ENCODE measurements at places on chromosomes 1 and 21.

DNA sequence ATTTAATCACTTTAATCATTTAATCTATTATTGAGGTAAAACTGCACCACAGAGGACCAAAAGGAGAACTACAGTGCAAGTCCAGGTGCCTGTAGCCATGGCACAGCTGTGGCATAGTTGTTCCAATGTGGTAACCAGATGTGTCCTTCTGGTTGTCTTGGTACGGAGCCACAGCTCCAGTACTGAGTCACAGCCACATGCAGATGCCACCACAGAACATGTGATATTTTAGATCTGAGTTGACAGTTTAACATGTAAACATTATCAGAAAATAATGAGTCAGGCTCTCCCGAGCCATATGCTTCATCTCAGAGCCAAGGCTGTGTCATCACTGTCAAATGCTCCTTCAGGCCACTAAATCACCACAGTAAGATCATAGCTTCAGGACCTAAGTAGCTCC, 56.4 kb upstream of the RGS7 start:
- DNase-seq, result no peak

DNA sequence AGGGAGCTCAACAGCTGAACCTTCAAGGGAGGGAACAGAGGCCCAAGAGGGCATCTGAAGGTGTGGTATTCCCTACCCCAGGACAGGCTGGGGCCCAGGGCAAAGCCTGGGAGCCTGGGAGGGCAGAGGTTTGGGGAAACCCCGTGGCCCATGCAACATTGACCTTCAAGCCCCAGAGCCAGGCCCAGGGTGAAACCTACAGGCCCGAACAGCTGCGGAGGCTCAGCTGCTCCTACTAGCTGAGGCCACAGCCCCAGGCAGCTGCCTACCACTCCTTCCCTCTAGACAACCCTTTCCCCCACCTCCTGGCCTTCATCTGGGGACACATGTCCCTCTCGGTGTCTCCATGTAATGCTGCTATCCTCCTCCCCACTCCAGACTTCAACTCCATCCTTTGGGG, 3.2 kb downstream of the LAD1 start:
- DNase-seq, result no peak

DNA sequence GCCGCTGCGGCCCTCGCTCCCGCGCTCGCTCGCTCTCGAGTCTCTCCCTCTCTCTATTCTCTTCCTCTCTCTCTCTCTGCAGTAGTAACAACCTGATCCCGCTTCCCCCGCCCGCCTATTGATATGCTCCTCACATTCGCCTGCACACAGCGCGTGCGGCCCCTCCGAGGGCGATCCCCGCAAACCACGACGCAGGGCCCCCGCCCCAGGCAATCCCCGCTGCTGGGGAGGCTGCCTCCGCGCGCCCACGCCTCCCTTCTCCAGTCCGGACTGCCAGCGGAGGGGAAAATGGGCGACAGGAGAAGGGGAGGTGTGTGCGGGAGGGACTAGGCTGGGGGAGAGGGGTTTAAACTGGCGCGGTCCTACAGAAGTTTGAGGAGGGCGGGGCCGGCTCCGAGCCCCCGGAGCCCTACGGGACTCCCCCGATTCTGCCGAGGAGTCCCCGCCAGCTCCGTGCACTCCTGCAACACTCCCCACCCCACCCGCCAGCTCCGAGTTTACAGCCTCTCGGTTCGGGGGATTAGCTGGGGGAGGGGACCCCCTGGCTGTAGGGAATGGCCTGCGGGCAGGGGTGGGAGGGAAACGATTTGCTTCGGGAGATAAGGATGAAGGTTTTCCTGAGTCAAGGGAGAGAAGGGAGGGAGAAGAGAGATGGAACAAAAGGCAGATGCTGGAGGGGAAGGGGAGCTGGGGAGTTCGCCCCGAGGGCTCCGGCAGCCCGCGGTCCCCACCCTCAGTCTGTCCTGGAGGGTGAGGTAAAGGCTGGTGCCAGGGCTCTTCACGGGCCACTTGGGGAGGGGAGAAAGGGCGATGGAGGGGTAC, 66.6 kb downstream of the SYT2 start:
- no peak for DNase-seq

- DNase-seq, result no peak
These were observed 295.4 kb upstream of the DAB1 start for GRCh38 chr1:57719274-57719673.

- no peak for DNase-seq
These were observed 20.9 kb upstream of the HSD3B2 start for GRCh38 chr1:119394085-119394484.

GRCh38 chr1:242055749-242056320, 56.9 kb upstream of the MAP1LC3C start:
- no peak for DNase-seq

DNA sequence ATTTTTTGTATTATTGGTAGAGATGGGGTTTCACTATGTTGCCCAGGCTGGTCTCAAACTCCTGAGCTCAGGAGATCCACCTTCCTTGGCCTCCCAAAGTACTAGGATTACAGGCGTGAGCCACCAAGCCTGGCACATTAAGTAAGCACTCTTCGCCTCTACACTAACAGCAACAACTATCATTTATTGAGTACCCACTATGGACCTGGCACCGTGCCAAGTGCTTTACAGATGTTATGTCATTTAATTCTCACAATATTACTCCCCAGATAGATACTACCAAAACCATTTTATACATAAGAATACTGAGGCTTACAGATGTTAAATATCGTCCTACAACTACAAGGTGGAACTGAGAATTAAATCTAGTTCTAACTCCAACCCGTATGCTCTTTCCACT, 50.1 kb downstream of the TUT4 start:
- DNase-seq, result no peak

DNA sequence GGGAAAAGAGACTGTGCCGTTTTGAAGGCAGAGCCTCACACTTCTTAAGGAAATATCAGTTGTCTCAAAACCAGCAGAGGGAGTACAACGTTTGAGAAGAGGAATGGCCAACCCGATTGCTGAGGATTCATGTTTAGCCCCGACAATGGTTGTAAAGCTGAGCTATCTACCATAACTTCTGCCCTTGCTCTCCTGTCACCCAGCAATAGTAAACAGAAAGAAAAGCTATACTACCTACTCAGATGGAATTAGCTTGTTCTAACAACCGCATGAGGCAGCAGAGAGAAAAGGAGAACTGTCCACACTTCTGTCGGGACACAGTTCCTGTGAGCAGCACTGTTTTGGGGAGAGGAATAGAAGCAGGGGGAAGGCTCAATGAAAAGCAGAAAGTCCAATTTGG, 91.2 kb downstream of the SLC45A1 start:
- peak; percentile 51 for DNase-seq

- DNase-seq, result no peak
These were observed 32.9 kb downstream of the NRIP1 start for GRCh38 chr21:15031790-15032357.

DNA sequence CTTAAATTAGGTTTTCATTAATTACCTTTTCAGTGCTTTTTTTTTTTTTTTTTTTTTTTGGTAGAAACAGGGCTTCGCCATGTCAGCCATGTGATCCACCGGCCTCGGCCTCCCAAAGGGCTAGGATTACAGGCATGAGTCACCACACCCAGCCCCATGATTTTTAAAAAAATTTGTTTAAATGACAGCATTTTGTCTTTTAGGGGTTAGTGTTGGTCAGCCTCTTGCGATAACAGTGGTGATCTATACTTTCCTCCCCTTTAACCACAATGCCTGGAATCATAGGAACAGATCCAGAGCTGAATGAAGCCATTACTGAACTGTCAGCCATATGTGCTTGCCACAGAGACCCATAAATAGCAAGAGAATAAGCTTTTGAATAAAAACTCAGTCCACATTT, 73.9 kb downstream of the CACHD1 start:
- no peak for DNase-seq

DNA sequence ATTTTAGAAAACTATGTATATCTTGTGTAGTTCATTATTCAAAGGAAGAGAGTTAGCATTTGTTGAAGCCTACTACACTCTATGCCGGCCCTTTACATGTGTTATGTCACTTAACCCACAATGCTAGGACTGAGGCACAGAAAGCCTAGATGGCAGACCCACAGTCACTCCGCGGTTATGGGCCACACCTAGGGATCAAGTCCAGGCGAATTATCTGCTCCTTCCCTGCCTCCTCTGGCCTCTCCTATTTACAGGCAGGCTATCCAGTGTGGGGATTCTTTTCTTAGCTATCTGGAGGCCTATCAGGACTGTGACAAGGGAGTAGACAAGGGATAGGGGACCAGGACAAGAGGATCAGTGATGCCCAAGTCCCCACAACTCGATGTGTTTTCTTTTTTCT, 33.0 kb downstream of the IER5 start:
- DNase-seq, result no peak

GRCh38 chr1:65558215-65558614, 137.7 kb downstream of the LEPR start:
- no peak for DNase-seq
